ENCODE measurements at places on chromosomes 4 and X.

DNA sequence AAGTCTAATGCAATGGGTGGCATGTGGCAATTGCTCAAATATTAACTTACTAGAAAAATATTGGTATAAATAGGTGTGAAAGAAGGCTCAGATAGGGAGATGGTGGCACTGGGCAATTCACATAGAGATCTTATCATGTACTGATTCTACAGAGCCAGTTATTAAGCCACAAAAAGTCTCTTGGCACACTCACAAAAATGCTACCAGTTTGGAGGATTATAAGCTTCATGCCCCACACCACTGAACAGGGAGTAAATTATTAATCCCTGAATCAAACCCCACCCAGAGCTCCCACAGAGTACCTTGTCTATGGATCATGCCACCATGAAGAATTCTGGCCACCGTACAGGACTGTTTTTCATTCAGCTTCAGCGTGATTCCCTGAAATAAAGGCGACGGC, 13.8 kb downstream of the MPP1 start:
- no peak for DNase-seq

DNA sequence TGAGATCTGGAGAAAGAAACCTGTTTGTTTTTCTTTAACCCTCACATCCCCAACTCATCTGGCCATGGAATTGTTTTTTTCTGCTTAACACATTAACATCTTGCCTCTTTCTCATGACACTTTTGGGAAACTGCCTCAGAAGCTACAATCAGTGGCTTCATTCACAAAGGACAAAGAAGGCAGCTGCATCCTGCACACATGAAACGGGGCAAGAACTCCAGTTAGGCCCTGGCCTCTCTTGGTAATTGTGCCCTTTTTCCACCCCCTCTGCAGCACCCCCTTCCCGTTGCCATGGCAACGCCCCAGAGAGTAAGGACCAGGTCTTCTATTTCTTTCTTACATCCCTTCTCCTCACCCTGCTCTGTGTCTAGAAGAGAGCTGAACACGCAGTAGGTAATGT, 103.4 kb downstream of the PDGFRA start:
- no peak for DNase-seq

- DNase-seq, result no peak
These were observed 35.4 kb upstream of the HPGDS start for GRCh38 chr4:94378047-94378446.

DNA sequence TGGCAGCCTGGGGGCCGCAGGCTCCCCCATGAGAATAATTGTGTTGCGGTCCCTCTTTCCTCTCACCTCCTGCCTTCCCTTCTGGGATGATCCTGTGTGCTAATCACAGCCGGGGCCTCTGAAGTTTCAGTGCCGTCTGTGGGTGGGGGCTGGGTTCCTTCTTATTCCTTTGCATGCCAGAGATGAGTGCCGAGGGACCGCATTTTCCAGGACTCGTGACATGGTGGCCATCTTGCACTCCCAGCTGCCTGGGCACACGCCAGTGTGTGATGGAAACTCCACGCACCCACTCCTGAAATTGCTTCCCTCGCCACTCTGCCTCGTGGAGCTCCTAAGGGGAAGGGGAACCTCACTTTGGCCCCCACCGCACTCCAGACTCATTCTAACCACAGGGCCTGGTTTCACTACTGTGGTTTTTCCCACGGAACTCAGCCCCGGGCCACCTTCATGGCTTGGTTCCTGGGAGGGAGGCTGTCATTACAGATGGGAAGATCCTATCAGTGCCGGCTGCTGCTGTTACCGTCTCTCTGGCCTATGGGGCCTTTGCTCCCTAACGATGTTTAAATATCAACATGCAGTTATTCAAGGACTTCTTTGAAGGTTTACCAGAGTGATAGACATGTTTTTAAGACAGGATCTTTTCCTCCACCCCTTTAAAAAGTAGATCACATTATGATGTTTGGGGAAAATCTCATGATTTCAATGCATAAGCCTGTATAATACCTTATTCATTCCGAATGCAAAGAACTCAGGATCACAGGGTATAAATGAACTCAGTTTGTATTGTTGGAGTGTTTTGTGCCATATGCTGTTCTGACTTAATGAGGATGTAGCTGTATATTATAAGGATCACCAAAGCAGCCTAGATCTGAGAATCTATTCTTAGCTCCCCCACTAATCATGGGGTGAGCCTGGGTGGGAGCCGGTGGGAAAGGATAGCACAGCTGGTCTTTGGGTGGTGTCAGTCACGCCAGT, 89.6 kb downstream of the SORCS2 start:
- DNase-seq, result no peak

DNA sequence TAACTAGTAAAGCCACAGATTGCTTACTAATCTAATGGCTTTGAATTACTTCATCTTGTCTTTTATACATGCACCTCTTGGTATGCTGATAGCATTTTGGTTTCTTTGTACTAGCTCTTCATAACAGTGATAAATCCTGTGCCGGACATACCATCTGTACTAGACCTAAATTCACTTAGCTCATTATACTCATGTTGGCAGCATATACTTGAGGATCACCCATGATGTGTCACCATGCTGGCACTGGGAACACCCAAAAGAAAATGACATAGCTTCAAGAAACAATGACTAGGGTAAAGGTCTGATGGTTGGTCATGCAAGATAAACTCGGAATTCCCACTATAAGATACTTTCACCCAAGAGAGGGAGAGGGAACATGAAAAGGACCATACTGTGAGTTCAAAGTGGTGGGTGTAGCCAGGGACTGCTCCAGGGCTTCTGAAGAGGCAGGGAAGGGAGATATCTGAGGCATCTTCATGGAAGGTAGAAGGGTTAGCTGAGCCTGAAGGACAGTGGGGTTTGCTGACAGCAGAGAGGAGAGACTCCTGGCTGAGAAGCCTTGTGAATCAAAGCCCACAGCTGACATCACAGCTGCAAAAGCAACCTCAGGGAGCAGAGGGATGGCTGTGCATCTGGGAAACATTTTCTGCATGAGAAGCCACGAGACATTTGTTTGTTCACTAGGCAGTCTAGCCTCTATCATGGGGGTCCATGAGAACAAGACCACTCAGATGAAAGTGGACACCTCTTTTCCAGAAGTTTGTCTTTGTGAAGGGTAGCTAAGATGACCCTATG, 314.2 kb downstream of the RAB28 start:
- peak; percentile 74 for DNase-seq

DNA sequence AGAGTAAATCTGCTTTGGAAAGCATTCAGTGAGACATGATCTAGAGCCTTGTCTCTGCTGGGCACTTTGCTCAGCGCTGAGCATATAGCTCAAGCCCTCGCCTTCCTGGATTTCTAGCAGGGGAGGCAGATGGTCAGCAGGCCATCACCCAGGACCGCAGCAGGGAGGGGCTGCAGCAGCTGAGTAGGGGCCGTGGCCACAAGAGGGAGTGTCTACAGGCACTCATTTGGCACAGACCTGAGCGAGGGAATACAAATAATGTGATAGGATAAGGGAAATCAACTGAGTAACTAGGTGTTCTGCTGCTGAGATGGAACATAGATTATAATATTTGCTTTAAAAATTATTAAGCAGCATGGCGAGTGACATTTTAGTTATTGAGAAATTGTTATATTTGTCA, 30.2 kb downstream of the OFD1 start:
- DNase-seq, result no peak

DNA sequence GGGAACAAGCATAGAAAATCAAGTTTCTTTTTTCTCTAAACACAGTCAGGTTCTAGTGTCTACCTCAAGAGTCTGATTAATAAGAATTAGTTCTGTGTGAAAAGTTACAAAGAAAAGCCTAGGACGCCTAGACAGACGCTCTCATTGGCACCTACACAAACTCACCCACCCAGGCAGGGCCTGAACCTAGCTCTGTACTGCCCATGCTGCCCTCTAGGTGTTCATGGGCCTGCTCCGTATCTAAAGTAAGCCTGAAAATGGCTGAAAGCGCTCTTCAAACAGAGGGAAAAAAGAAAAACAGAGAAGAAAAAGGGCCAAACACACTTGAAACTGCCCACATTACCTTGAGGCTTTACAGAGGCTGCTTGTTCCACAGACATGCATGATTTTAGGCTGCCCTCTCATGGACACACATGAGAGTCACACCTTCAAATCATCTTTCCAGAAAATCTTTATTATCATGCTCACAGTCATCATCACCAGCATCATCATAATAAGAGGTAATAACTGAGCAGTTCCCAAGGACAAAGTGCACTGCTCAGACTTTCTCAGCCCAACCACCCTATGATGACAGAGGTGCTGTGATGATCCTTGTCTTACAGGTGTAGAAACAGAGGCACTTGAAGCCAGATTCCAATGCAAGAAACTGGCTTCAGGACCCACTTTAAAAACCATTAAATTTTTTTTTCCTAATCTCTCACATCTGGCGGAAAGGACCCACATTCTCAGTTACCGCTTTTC, 49.6 kb downstream of the MAP7D2 start:
- peak; percentile 43 for DNase-seq

DNA sequence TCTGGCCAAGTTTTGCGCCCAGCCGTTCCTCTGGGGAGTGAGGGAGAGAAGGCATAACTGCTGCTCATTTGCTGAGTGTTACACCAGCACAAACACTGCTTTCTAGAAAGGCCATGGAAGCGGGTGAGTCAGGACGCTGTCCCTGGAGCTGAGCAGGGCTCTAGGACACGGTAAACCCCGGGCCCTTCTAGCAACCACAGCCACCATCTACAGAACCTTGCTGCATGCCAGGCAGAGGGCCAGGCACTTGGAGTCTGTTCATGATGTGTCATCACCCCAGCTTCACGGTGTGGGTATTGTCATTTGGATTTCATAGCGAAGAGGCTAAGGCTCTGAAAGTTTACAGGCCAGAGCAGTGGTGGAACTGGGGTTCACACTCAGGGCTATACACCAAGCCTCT, 31.8 kb upstream of the C4orf50 start:
- no peak for DNase-seq

DNA sequence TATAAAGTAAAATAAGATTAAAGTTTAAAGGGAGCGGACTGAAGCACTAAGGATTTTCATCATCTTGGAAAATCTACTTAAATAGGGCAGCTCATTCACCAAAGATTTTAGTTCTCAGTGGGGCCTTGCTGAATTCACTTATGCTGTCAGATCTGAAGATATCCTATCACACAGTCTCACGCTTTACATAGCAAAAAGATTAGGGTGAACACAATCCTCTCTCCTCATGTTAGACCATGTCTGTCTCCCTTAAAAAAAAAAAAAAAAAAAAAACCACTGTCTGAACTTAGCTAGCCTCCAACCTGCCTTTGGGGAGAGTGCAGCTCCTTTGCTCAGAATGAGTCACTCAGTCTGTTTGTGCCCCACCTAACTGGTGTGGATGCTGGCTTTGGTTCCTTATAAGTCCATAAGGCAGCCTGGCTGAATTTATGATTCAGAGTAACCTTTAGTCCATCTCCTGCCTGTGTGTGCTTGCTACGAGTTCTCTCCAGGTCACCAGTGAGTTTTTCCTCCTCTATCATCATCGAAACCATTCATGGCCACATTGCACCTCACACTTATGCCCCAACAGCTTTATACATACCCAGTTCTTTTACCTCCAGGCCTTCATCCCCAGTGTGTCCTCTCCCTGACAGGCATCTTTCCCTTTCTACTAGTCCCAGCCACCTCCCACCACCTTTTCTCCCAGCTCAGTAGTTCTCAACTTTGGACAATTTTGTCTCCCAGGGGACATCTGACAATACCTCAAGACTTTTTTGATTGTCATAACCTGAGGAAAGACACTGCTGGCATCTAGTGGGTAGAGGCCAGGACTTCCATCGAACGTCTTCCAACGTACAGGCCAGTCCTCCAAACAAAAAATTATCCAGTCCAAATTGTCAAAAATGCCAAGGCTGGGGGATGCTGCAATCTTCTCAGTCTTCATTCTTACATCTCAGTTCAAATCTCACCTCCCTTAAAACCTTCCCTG, 220.7 kb upstream of the EMCN start:
- peak; percentile 96 for DNase-seq
